ENCODE measurements at places on chromosomes 16 and 17.

- no peak for DNase-seq
Measured at GRCh38 chr17:75540923-75541503, 15.5 kb downstream of the LLGL2 start.

DNA sequence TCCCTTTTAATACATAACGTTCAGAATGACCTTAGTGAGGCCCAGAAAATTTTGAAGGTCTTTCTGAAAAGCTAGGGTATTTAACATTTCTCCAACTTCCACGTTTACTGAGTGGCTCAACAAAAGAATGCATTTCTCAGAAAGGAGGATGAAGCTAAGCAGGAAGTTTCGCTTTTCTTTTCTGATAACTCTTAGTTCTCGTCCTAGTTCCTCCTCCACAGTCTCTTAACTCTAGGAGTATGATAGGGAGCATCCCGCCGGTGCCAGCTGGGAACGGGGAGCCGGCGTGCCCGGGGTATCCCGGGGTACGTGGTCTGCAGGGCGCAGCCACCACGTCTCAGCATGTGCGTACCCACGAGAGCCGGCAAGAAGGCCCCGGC is 363 bp downstream of the KARS1 start:
- DNase-seq, result no peak

GRCh38 chr17:63881935-63882601 is at the start of gene GH2:
GH2 (minus strand) TSS chr17:63881944; CDS start chr17:63881801, 143 bp downstream.
- DNase-seq, result peak; percentile 2

GRCh38 chr17:35368081-35368830 is 5.2 kb downstream of the SLFN11 start:
- no peak for DNase-seq

- DNase-seq, result no peak
Measured at GRCh38 chr17:28221751-28222414, 97.1 kb upstream of the TMEM97 start.

GRCh38 chr17:78305801-78306200 is 54.1 kb downstream of the SOCS3 start:
- no peak for DNase-seq

- no peak for DNase-seq
Measured at GRCh38 chr16:81598083-81598482, 153.5 kb downstream of the CMIP start.

- DNase-seq, result no peak
Measured at GRCh38 chr17:32954477-32954876, 26.5 kb downstream of the TMEM98 start.

DNA sequence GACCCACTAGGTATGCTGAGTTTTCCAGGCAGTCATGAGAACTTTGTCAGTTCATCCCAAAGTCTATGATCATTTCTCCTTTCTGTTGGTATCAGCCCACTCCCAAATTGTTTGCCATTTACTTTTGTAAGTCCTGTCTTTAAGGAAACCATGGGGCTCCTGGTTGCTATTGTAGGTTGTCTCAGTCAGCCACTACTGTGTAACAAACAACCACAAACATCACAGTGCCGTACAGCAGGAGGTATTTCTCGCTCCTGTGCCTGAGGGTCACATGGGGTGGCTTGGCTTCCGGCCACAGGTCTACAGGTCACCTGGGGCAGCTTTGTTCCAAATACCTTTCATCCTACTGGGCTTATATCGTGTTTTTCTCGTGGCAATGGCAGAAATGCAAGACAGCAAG is 71.6 kb downstream of the C17orf67 start:
- DNase-seq, result no peak

DNA sequence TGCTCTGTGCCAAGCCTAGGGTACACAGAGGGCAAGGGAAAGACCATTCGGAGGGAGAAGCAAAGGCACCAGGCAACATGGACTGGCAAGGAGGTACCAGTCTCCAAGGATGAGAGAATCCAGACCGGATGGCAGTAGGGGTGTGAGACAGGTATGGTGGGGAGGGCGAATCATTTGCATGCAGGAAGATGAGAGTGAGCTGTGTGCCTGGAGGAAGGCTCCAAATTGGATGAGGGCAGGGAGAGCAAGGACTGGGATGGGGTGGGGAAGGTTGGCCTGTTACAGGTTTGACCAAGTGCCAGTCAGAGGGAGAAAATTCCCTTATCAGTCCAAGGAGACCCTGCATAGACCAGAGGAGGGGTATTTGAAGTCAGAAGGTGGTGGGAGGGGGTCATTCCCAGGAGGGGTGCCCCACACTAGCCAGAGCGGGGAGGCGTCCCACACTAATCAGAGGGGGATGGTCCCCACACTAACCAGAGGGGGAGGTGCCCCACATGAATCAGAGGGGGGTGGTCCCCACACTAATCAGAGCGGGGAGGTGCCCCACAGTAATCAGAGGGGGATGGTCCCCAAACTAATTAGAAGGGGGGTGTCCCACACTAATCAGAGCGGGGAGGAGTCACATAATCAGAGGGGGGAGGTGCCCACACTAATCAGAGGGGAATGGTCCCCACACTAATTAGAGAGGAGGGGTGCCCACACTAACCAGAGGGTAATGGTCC is 737 bp downstream of the CANT1 start:
- no peak for DNase-seq

DNA sequence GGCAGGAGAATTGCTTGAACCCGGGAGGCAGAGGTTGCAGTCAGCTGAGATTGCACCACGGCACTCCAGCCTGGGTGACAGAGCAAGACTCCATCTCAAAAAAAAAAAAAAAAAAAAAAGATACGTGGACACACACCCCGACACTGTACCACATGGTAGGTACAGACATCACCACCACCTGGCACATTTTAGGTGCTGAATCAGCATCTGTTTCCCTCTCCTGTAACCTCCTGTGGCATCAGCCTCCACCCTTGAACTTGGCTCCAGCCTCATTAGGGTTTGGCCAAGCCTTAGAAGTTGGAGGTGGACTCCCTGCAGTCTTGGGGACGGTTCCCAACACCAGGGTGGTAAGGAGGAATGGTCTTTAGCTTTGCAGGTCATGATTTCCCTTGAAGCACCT is 46.0 kb downstream of the XYLT1 start:
- no peak for DNase-seq

DNA sequence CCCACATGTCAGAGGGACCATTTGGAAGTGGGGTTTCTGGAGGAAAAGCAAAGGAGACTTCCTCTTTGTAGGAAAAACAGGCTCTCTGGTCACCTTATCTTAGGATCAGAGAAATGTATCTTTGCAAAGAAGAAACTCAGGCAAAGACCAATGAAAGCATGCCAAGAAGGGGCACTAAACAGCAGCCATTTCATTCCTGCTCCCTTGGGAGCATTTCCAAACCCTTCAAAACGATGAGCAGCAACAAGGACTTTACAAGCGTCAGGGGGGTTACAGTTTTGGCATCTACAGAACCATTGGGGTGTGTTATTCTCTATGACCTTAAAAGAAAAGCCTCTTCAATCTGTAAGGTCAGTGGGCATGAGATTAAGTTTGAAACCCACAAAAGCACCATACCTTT is 122.8 kb downstream of the SMG6 start:
- no peak for DNase-seq

DNA sequence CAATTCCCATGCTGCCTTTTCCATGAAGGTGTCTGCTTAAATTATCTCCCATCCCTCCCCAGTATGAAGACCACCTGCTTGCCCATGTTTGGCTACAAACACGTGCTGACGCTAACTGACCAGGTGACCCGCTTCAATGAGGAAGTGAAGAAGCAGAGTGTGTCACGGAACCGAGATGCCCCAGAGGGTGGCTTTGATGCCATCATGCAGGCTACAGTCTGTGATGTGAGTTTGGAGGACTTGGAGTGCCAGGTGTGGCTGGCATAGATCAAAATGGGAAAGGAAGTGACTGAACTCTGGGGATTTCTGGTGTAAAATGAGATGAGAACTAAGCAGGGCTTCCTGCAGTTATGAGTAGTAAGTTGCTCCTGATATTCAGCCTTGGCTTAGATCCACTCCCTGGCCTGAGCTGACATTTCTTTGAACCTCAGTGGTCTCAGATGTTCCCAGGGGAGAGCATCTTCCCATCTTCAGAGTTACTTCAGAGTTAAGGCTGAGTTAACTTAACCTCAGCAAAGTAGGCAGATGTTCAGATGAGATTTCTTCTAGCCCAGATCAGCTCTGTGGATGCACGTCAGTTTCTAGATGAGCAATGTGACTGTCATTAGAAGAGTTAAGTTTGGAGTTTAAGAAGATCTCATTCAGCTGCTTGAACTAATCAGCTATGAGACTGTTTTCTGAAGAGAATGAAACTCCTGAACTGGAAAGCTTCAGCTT is 32.7 kb downstream of the ITGB3 start:
- DNase-seq, result no peak

- no peak for DNase-seq
Measured at GRCh38 chr16:86931410-86931941, 353.1 kb downstream of the FOXL1 start.

GRCh38 chr16:65991149-65991701 is 375.3 kb upstream of the CDH5 start:
- DNase-seq, result no peak

DNA sequence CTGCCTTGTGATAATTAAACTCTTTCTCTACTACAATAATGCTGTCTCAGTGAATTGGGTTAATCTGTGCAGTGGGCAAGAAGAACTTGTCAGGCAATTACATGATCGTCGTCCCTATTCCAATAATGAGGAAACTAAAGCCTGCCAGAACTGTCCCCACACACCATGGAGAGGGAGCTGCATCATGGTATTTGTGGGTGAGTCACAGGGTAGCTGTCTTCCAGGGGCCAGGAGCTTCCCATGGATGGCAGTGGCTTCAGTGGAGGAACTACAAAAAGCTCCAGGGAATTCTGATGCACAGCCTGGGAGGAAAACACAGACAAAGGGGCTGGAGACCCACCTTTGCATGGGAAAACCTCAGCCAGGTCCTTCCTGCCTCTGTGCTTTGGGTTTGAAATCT is 83.3 kb upstream of the C16orf82 start:
- no peak for DNase-seq

DNA sequence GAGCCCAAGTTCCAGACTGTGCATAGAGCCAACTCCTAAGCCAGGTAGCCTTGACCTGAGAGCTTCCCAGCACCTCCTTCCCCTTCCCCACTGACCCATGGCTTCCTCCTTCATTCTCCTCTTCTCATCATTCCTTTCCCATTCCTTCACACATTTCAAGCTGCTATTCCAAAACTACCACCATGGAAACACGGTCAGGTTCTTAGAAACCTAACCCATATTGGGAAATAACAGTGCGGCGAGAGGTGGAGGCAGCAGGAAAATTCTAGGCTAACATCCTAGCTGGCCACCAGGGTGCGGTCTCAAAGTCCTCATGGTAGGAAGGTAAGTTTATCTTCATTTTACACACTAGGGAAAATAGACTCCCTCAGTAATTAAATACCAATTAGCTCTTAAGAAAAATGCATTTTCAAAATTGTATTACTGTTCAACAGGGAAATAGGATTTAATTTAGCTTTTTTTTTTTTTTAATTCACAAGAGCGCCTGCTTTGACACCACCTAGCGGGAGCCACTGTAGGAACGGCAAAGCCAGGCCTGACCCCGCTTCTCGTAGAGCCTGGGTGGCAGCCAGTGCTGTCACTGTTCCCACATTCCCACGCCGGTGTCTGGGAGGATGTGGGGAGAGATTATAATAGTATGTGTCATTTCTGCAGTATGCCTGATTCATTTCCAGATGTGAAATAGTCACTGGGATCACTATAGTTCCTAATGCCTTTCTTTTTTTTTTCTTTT is 14.0 kb upstream of the SPHK1 start:
- no peak for DNase-seq

DNA sequence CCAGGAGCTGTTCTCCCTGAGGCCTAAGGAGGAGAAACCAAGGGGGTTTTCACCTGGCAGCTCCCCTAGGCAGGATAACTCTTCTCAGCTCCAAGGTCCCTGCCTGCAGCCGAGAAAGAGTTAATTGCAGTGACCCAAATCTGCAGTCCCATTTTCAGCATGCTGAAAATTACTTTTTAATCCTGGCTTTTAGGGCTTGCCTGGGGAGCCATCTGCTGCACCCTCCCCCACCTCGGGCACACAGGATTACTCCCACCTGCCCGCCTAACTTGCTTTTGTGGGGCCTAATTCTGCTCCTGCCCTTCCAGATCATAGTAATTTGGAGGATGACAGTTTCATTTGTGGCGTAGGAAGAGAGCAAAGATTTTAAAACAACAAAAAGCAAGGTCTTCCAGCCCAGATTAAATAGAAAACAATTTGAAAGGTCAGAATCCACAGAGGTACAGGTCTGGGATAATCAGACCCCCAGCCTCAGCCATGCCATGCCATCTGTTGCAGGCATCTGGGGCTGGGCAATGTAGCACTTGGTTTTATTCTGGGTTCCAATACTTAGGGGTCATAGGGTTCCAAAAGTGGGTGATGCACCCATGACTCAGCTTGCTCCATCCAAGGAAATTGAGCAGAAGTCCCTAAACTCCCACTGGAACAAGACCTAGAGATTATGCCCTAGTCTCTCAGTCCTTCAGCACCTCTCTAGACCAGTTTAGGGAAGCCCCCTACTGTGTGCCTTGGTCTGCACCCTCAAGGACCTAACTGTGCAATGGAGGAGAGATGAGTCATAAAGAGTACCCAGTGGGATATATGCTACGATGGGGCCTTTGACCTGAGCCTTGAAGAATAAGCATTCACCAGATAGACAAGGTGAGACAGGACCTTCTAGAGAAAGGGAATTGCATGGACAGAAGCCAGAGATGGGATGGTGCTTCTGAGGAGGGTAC is 64.5 kb upstream of the NLK start:
- DNase-seq, result no peak

- no peak for DNase-seq
Measured at GRCh38 chr17:8164815-8165131, 2.0 kb upstream of the VAMP2 start.

DNA sequence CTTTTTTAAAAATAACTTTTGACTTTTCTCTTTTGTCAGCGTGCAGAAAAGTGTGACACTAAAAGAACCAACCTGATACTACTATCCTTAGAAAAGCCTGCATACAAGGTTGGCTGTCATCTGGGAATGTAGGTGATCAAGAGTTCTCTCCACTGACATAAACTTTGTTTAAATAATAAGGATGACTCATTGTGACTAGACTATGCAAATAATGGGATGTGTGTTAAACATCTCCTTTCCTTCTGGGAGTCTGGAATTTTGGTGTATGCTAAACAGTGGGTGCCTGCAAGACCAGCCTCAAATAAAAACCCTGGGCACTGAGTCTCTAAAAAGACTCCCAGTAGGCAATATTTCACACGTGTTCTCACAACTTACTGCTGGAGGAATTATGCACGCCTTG is 373.4 kb downstream of the CNTNAP4 start:
- no peak for DNase-seq

- no peak for DNase-seq
Measured at GRCh38 chr16:83586461-83587200, 221.1 kb upstream of the HSBP1 start.

- DNase-seq, result no peak
Measured at GRCh38 chr16:50422926-50423325, 54.1 kb upstream of the BRD7 start.

- no peak for DNase-seq
Measured at GRCh38 chr16:67443265-67443664, 12.3 kb downstream of the HSD11B2 start.

DNA sequence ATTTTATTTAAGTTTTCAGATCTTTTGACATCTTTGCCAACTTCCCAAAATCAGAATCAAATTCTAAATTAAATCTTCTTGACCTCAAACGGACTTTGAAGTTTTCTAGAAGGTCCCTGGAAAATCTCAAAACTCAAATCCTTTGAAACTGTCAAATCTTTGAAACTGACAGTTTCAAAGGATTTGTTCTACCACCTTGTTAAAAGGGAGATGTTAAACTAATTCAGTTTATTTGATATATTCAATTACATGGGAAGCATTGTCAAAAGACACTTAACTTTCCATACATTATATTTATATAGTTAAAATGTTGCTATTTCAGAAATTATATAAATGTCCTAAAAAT is 3.4 kb upstream of the DPEP1 start:
- DNase-seq, result no peak

GRCh38 chr17:35152421-35153140 is 5.0 kb downstream of the UNC45B start:
- DNase-seq, result no peak

All from DMS153 (cell line).